ENCODE measurements at places on chromosomes 5 and 9.

DNA sequence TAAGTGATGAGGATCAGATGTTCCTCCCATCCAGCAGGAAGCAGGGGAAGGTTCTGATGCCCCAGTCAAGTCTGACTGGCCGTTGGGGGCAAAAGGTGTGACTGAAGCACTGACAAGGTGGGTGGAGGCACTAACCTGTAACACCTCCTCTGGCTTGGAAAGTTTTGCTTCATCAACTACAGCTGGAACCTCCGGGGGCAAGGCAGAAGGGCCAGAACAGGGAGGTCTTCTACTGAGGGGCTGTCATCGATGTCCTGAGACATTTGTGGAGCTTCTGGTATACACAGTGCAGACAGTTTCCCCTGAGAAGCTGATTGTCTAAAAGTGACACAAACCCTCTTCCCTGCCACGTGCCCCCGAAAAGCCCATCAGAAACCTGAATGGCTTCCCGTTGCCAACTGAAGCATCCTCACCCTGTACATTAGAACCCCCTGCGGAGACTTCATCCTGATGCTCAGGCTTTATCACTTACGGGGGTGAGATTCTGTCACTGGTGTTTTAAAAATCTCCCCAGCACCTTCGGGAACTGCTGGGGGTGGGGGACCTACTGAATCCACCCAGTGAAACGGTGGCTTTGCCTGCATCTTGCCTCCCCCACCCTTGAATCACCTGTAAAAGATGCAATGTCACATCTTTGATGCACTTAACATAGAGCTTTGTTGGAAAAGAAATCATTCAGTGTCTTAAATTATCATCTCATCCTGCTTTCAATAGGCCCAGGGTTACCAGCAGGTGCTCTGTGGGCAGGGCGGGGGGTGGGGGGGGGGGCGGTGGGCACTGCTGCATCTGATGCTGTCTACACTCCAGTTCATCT, 24.6 kb downstream of the TRAF1 start:
- DNase-seq, result no peak

DNA sequence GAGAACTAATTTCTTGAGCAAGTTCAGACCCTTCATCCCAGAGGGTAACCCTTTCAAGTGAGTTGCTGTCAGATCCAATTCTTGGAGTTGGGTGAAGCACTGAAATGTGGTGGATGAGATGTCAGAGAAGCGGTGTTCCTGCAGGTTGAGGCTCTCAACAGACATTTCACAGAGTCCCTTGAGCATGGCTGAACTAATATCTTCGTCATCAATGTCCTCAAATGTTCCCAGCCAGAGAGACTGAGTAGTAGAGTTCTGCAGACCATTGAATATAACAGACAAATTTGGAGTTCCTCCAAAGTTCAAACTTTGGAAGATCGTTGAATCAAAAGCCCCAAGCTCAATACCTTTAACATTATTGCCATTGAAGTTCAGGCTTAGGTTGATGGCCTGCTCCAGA, 12.7 kb downstream of the CD180 start:
- DNase-seq, result no peak

- DNase-seq, result no peak
Observed at GRCh38 chr9:38671372-38671731, 48.6 kb downstream of the FAM240B start.

DNA sequence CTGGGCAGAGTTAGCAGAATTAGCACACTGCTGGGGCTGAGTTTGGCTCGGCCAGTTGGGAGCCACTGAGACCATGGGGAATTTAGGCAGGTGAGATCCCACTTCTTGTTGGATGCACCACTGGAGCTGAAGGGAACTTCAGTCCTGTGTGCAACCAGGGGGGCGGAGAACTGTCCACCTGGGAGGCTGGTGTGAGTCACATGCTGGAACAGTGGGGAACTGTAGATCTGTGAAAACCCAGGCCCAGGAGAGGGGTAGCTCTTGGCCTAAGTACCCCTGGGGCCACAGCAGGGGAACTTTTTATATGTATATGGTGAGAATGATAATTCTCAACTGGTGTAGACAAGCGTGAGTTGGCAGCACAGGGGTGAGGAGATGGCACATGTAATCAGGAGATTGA, 237.5 kb upstream of the KIF2A start:
- no peak for DNase-seq

- DNase-seq, result no peak
Observed at GRCh38 chr9:75743855-75744254, 146.6 kb upstream of the PCSK5 start.

DNA sequence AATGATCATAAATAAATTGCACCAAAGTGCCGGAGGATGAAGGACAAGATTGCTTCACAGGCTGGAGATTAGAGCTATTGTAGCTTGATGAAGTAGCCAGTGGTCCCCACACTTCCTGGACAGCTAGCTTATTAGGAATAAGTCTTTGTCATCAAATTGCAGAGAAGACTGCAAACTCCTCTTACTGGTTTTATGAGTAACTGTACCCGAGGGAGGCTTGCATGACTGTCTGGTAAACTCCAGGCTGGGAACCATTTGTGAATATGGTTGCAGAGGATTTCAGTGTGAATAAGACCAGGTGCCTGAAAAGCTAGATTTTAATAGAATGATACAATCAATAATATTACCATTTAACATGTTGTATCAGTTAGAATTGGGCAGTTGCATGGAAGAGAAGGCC, 36.5 kb upstream of the SEMA5A start:
- DNase-seq, result no peak

- DNase-seq, result no peak
Observed at GRCh38 chr5:40141896-40142295, 537.8 kb upstream of the PTGER4 start.

GRCh38 chr5:34047774-34048572, 5.0 kb upstream of the C1QTNF3 start:
- DNase-seq, result no peak

DNA sequence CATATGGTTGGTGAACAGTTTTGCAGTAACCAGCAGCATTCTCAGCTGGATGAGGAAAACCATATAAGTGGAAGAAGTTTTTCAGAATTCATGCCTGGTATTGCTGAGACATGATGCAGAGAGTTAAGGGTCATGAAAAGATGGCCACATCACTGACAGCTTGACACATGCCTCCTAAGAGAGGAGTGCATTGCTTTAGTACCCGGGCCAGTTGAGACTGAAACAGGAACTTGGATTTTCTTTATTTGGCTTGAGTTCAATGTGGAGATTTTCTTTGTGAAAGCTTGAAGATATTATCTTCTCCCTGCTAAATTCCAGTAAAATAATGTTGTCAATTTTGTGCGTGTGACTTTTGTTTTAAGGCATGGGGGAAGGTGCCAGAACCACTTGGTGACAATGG, 35.8 kb downstream of the HACD4 start:
- no peak for DNase-seq

DNA sequence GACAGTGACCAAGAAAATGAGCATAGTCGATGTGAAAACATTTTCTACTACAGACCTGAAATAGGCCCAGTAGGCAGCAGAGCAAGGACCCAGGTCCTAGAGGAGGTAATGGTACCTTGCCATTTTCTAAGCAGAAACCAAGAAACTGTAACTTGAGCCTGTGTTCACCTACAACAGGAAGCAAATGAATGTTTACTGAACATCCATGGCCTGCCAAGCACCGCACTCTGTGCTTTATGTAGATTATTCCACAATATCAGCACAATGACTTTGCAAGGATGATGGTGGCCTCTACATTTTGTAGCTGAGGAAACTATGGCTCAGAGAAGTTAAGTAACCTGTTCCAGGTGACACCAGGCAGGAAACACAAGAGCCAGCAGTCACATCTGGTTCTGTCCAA, 215.3 kb downstream of the SPOCK1 start:
- no peak for DNase-seq

All from activated CD4-positive, alpha-beta T cell treated with anti-CD3 and anti-CD28 coated beads for 1 hour (primary cell).